ENCODE measurements at places on chromosomes 5 and 9. TPM values are rescaled to one million over a fixed set of nuclear protein-coding genes. Genes with fewer than 3 reads are reported as not detected.

DNA sequence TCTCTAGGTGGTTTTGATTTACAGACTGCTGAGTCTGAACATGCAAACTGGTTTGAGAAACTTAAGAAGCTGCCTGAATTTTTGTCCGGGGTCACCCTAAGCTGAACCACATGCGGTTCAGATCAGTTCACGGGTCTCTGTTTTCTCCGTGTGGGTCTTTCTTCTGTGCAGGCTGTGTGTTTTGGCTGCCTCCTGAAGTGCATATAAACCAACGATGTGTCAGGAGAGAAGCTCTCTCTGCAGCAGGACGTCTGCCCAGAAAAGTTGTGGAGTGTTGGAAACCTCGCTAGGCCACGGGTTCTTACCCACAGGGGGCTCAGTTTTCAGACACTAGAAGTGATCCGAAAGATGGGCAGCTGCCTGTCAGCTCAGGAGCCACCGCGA lies 364.2 kb downstream of the IRX2 start:
- no peak for DNase-seq

GRCh38 chr9:27414220-27414761 lies 109.8 kb upstream of the IFNK start:
- DNase-seq = peak; percentile 23

Gene TMEM141
- total RNA-seq = 14.7 TPM

GRCh38 chr5:168530621-168531150 lies 1.6 kb downstream of the FBLL1 start:
- DNase-seq = no peak

GRCh38 chr9:16817002-16817401 lies 53.5 kb downstream of the BNC2 start:
- DNase-seq = no peak

Gene NXNL2
- 0.36 TPM for total RNA-seq

DNA sequence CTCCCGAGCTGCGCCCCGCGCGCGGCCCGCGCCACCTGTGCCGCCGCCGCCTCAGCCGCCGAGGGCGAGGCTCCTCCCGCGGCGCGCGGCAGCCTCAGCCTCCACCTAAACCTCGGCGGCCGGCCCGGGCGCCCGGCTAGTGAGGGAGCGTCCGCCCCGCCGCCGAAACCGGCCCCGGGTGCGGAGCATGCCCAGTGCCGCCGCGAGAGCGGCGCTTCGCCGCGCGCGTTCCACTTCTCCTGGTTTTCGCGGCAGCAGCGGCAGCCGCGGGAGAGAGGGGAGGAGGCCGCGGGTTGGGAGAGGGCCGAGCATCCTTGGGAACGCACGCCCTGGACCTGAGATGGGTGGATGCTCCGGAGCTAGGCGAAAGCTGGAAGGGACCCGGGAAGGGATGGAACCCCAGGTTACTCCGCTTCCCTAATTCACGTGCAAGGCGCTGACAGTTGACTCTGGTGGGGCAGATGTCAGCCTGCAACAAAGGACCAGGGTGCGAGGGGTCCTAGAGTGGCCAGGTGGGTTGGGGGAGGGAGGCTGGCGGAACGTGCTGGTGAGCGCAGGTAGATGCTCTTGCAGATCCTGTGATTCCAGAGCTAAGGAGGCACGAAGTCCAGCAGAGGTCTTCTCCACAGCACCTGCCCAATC lies at the start of gene CTNND2:
TSS of gene CTNND2 (minus strand) at position 182 of the 642 bp plus-strand sequence. CDS start 593 bp downstream, outside the sequence.
- DNase-seq = peak; percentile 88

DNA sequence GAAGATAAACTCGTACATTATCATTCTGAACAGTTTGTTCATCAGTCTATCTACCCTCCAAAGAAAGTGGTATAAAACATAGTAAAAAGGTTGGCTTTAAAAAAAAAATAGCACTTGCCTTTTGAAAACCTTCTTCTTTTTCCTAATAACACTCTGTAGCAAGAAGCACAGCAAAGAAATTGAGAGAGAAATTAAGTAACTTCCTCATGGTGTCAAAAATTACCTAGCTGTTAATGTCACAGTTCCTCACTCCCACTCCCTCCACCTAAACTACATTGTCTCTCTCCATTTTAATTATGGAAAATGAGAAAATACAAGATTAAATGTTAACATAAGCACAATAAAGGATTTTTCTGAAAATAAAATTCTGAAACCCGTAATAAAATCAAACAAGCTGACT lies 72.2 kb downstream of the CERT1 start:
- no peak for DNase-seq

GRCh38 chr9:103319979-103320378 lies 324.8 kb downstream of the CYLC2 start:
- no peak for DNase-seq

GRCh38 chr5:122145906-122146305 lies 16.6 kb downstream of the ZNF474 start:
- no peak for DNase-seq

Gene SLC25A48
- total RNA-seq = 0.91 TPM

Gene SEMA5A
- total RNA-seq = 27.5 TPM

DNA sequence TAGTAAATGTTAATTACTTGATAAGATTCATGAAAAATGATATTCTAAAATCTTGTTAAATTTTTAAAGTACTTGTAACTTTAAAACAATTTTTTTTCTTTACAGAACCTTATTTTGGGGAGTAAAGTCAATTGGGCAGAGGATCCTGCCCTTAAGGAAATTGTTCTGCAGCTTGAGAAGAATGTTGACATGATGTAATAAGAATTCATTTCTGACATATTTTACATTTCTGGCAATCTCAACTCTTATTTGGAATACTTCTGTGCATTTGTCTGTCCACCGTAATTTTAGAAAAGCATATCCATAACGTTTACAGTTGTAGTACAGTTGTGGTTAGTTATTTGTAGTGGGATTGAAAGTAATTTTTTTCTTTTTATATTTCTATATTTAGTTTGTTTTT lies 20.2 kb downstream of the CENPH start:
- no peak for DNase-seq

Gene PCDHA11
- 27.7 TPM for total RNA-seq

DNA sequence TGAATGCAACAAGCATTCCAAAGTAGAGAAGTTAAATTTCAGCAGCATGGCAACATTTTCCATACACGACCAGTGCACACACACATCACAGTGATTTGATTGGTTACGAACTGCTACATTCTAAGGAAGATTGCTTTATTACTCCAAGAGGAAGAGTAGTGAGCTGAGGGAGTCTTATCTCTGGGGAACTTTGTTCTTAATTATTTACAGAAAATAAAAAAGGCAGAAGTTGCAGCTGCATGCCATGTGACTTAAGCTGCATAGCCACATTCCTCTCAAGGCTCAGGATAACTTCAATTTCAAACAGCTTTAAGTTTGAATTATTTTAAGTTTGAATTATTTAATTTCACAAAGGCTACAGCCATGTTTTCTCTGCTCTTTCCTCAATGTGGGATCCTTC lies 71.6 kb upstream of the HSPB3 start:
- no peak for DNase-seq

DNA sequence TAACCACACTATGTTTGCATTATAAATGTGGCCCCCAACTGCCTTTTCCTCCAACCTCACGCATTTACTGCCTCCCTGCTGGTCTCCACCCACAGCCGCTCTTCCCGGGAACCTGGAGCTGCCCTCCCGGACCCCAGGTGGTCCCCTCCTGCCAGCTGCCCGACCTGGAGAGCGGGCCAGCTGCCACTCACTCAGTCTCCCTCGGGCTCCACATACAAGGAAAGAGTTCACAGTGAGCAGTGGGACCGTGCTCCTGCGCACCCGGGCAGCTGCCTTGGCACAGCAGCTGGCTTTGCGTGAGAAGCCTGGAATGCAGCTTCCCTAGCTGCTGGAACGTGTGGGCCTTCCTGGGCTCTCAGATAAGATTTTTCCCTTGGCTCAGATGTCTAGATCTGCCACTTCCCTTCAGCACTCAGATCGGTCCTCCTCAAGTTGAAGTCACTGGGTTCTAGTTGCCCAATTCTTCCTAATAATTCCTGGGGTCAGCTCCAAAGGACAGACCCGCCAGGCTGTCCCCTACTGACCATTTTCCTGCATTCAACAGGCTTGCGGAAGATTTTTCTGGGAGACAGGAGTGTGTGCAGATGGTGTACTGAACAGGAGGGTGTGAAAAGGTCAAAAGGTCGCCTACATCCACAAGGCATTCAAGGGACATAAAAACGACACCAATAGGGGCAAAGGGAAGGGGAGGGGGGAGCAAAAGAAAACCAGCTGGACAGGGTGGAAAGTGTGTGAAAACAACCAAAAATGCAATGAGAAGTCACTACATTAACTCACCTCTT lies 69.1 kb downstream of the MYO10 start:
- DNase-seq = no peak

- DNase-seq = no peak
These were observed 30.7 kb downstream of the KCNT1 start for GRCh38 chr9:135732569-135733257.

DNA sequence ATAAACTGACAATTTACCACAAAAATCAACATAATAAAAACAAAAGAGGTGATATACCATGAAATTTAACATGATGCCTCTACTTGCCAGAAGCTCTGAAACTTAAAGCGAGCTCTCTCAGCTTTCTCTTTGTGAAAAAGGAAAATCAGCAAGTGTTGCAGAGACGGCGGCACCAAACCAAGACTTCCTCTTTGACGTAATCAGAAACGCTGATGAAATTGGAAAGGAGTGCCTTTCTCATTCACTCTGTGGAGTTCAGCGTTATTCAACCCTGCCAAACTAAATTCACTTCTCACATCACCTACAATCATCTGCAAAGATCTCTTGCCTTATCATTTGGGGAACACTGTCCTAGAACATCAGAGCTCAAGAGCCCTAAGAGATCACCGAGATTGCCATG lies 32.2 kb downstream of the ANXA6 start:
- DNase-seq = no peak

- DNase-seq = no peak
These were observed 25.2 kb downstream of the DTWD2 start for GRCh38 chr5:118963169-118963568.

DNA sequence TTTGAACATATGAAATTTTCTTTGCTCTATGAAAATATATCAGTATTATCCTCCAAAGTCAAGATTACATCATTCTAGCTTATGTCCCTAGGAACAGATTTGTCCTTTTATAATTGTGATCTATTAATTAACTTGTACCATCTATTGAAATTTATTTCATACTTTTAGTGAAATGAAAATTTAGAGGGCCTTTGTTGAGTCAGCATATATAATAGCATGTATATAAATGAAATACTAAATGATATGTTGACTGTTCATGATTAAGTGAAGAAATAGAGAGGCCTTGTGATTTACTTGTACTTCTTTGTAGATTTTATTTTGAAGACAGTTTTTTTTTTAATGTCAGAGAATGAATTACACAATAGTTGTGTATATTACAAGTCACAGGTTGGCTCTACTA lies 86.4 kb downstream of the PARP8 start:
- no peak for DNase-seq

GRCh38 chr9:95726756-95727155 lies 148.7 kb upstream of the ERCC6L2 start:
- peak; percentile 64 for DNase-seq

GRCh38 chr9:92671323-92671722 lies 1.4 kb upstream of the IPPK start:
- no peak for DNase-seq

DNA sequence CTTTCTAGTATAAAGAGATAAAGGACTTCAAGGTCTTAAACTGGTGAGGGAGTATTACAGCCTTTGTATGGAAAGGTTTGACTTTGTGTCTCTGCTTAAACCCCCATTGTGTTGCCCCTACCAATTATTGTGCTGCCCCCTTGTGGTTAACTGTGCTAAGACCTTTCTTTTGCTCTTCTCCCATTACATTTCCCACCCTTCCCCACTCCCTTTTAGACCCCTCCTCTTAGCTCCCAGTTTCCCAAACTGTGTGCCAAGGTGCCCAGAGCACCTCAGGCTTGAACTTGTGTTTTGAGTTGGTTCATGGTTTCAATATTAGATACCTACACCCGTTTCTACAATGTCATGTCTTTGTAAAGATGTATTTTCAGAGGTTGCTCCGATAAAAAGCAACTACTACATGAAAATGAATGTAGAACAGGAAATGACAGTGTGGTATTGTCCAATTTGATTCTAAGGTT lies 2.9 kb downstream of the JAK2 start:
- DNase-seq = peak; percentile 33

DNA sequence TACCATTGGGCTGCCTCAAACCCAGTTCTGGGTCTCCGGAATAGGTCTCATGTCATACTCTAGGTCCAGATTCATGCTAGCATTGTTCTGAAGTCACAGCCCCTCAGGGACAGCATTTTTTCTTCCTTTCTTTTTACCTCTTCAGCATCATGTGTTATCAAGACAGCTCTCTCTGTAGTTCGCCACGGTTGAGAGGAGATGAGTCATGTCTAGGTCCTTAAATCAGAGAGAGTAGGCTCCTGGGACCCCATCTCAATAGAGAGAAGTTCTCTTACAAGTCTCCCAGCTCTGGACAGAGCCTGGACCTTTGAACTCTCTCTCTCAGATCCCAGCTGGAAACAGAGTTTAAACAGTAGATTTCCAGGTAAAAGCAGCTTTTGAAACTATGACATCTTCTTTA lies 332.4 kb upstream of the CD180 start:
- DNase-seq = no peak

GRCh38 chr5:103943230-103943629 lies 380.6 kb upstream of the NUDT12 start:
- DNase-seq = no peak

DNA sequence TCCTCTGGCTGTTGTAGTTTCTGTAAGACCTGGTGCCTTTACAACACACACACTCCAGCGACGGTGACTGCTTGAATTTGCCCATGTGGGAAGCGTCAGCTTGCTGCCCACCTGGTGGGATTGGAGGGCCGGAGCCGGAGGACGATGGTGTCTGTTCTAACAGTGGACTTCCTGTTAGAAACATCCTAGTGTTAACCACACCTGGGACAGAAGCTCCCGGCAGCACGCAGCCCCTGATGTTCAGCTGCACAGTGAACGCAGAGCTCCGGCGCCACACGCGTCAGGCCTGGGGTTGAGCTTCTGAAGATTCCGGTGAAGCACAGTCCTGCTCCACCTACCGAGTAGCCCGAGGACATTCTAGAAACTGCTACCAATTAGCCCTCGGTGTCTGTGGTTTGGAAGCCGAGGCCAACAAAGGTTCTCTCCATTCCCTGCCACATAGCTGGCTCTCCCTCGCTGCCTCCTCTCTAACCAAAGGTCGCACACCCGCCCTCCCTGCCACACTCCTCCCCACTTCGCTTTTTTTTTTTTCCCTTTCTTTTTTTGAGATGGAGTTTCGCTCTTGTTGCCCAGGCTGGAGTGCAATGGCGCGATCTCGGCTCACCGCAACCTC lies 14.4 kb downstream of the PMPCA start:
- DNase-seq = no peak

DNA sequence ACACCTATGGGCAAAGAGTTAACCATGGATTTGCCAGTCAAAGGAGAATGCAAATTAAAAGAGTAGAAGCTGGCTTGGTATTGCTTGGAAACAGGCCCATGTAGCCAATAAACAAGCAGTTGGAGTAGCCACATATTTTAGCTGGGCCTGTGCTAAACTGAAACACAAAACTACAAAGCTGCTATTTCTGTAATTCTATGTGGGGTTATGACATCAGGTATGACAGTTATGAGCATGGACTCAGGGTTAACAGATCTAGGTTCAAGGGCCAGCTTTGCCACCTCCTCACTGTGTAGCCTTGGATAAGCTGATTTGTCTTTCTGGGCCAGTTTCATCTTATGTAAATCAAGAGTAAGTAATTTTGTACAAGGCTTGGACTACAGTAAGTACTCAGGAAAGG lies 142.7 kb downstream of the PIP5K1B start:
- no peak for DNase-seq

Gene CATSPER3
- 0.45 TPM for total RNA-seq

Data from cerebellum (tissue), 4 donors.